ENCODE measurements at places on chromosomes 4 and X. TPM values are rescaled to one million over a fixed set of nuclear protein-coding genes. Genes with fewer than 3 reads are reported as not detected.

- no peaks in the 10 kb centered on the region for H3K27me3 ChIP-seq
- no peaks in the 10 kb centered on the region for H3K36me3 ChIP-seq
- H3K27ac ChIP-seq, result no peak overlapping the region
- DNase-seq, result no peak
- 0 out of 2 replicates have a peak, but pooled peaks cover 4% of the 10 kb centered on the region for H3K4me1 ChIP-seq
Measured at GRCh38 chr4:26132858-26133257, 188.0 kb upstream of the RBPJ start.

- no peak overlapping the region for H3K4me3 ChIP-seq
- no peaks in the 10 kb centered on the region for H3K36me3 ChIP-seq
- no peak overlapping the region for H3K27ac ChIP-seq
- DNase-seq, result no peak
- H3K27me3 ChIP-seq, result no peaks in the 10 kb centered on the region
Measured at GRCh38 chr4:48108309-48109073, 25.6 kb downstream of the TXK start.

DNA sequence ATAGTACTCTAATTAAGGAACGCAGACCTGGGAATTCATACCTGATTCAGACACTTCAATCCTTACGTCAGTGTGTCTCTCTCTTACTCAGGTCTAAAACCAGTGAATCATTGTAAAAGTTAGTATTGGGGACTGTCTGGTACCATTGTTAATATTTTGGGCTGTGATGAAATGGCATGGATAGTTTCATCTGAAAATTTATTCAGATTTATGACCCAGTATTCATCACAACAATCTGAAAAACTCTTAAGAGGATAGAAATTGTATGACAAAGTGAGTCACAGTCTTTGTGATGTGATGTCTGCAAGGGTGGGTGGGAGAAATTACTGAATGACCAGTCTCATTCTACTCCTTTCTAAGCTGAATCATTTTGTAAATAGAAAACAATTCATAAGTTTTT is 10.3 kb downstream of the FGF2 start:
- H3K4me3 ChIP-seq, result no peak overlapping the region
- no peaks in the 10 kb centered on the region for H3K27me3 ChIP-seq
- no peaks in the 10 kb centered on the region for H3K4me1 ChIP-seq
- no peaks in the 10 kb centered on the region for H3K36me3 ChIP-seq
- DNase-seq, result no peak
- no peak overlapping the region for H3K27ac ChIP-seq

PRDM5 gene
- total RNA-seq, result 0.85 TPM

- H3K36me3 ChIP-seq, result no peaks in the 10 kb centered on the region
- H3K4me1 ChIP-seq, result peaks cover 18% of the 10 kb centered on the region
- 0 out of 2 replicates have a peak overlapping the region, but pooled peaks have one; percentile 28 for H3K27ac ChIP-seq
- H3K4me3 ChIP-seq, result no peak overlapping the region
- no peaks in the 10 kb centered on the region for H3K27me3 ChIP-seq
- no peak for DNase-seq
Measured at GRCh38 chr4:172986114-172986513, 182.5 kb upstream of the GALNT7 start.

DNA sequence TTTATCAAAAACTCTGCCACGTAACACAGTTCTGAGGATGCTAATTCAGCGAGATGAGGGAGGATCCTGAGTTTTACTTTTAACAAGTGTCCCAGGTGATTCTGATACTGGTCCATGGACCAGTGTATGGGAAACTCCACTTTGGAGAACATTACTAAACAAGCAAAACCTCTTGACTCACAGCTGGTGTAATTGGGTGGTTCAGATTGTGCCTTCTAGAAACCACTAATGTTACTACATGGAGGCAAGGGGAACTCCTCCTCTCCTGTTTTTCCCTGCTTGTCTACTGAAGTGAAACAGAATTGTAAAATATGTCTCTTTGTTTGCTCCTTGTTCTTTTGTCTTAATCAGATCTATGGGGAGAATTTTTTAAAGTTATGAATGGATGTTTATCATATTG is 62.6 kb downstream of the FRAS1 start:
- H3K36me3 ChIP-seq, result no peaks in the 10 kb centered on the region
- H3K27me3 ChIP-seq, result no peaks in the 10 kb centered on the region
- no peaks in the 10 kb centered on the region for H3K4me1 ChIP-seq
- no peak for DNase-seq
- no peak overlapping the region for H3K27ac ChIP-seq

TCEAL5 gene
- total RNA-seq, result not detected

SCD5 gene
- total RNA-seq, result 41.1 TPM

GRCh38 chr4:8904666-8905065 is 33.0 kb upstream of the HMX1 start:
- no peak overlapping the region for H3K27ac ChIP-seq
- H3K4me3 ChIP-seq, result no peak overlapping the region
- H3K36me3 ChIP-seq, result no peaks in the 10 kb centered on the region
- no peaks in the 10 kb centered on the region for H3K4me1 ChIP-seq
- DNase-seq, result no peak

- no peak overlapping the region for H3K4me3 ChIP-seq
- no peaks in the 10 kb centered on the region for H3K27me3 ChIP-seq
- DNase-seq, result no peak
- H3K27ac ChIP-seq, result no peak overlapping the region
- no peaks in the 10 kb centered on the region for H3K36me3 ChIP-seq
- peaks cover 6% of the 10 kb centered on the region for H3K4me1 ChIP-seq
Measured at GRCh38 chrX:150507251-150507856, 61.1 kb upstream of the MTM1 start.

GRCh38 chr4:165906272-165906671 is 33.2 kb downstream of the TLL1 start:
- H3K27me3 ChIP-seq, result no peaks in the 10 kb centered on the region
- no peak for DNase-seq
- no peak overlapping the region for H3K27ac ChIP-seq
- H3K4me1 ChIP-seq, result peaks cover 15% of the 10 kb centered on the region

DNA sequence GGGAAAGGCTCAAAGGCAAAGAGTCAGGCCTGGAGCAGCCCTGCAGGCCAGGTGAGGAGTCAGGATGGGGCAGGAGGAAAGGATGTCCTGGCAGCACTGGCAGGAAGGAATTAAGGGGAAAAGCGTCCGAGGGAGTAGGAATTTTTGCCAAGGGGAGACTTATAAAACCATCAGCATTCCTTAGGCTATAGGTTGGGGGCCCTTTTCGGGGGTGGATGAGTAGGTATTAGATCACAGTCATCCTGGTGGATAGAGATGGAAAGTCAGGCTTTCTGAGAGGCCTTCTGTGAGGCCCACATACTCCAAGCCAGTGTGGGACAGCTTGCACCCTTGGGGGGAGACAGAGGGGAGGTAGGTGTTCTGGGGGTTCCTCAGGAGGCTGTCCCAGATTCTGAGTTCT is 12.3 kb downstream of the STARD8 start:
- H3K4me3 ChIP-seq, result no peak overlapping the region
- no peaks in the 10 kb centered on the region for H3K4me1 ChIP-seq
- no peaks in the 10 kb centered on the region for H3K36me3 ChIP-seq
- no peaks in the 10 kb centered on the region for H3K27me3 ChIP-seq

GRCh38 chr4:54315561-54316538 is 86.8 kb downstream of the PDGFRA start:
- H3K27me3 ChIP-seq, result no peaks in the 10 kb centered on the region
- DNase-seq, result no peak
- no peaks in the 10 kb centered on the region for H3K4me1 ChIP-seq
- no peak overlapping the region for H3K4me3 ChIP-seq
- no peak overlapping the region for H3K27ac ChIP-seq
- no peaks in the 10 kb centered on the region for H3K36me3 ChIP-seq

DNA sequence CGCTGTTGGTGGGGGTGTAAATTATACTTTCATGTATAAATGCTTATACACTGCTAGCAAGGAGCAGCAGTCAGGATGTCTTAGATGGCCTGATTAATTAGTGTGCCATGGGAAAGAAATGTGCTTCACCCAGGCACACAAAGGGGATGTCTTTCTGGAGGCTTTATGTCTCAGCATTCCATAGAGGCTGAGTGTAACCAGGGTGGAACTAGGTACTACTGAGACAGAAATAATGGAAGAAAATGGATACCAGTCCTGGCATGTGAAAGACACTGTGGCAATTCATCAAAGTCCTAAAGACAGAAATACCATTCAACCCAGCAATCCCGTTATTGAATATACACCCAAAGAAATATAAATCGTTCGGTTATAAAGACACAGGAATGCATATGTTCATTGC is 52.5 kb downstream of the PF4 start:
- no peaks in the 10 kb centered on the region for H3K27me3 ChIP-seq
- H3K36me3 ChIP-seq, result no peaks in the 10 kb centered on the region
- H3K4me1 ChIP-seq, result no peaks in the 10 kb centered on the region
- no peak overlapping the region for H3K4me3 ChIP-seq

- no peak for DNase-seq
- H3K4me1 ChIP-seq, result no peaks in the 10 kb centered on the region
- H3K27me3 ChIP-seq, result no peaks in the 10 kb centered on the region
- no peaks in the 10 kb centered on the region for H3K36me3 ChIP-seq
Measured at GRCh38 chr4:26724534-26724933, 136.1 kb upstream of the STIM2 start.

DNA sequence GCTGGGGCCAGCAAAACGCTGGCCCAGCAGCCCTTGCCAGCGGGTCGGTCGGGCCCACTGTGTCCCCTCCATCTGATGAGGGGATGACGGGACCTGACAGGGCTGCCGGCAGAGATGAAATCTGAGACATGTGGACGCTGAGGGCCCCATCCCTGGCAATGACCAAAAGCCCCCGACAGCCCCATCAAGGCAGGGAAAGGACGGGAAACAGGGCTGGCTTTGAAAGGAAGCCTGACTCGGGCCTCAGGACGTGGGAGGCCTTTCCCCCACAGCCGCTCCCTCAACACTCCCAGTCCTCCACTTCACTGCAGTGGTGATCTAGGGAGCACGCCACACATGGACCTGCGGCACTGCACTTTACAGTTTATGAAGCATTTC is 202.4 kb downstream of the AFAP1 start:
- no peak overlapping the region for H3K4me3 ChIP-seq
- H3K36me3 ChIP-seq, result no peaks in the 10 kb centered on the region
- no peak for DNase-seq
- H3K4me1 ChIP-seq, result no peaks in the 10 kb centered on the region
- H3K27ac ChIP-seq, result no peak overlapping the region
